ENCODE measurements at places on chromosomes 1 and 21. TPM values are rescaled to one million over a fixed set of nuclear protein-coding genes. Genes with fewer than 3 reads are reported as not detected.

The AJAP1 gene
- 0.05 TPM for total RNA-seq

The LDLRAD2 gene
- 0.20 TPM for total RNA-seq

The OR14K1 gene
- not detected for total RNA-seq

The TDRD5 gene
- total RNA-seq, result not detected

The C1orf141 gene
- not detected for total RNA-seq

The CD1E gene
- 0.50 TPM for total RNA-seq

The KIF2C gene
- 0.87 TPM for total RNA-seq

The SPRR2A gene
- not detected for total RNA-seq

The OR2L13 gene
- not detected for total RNA-seq

The IVL gene
- not detected for total RNA-seq

The FLG2 gene
- total RNA-seq, result not detected

All from left ventricle myocardium superior (tissue), 1 donor.